ENCODE measurements at places on chromosomes 3 and 15.

DNA sequence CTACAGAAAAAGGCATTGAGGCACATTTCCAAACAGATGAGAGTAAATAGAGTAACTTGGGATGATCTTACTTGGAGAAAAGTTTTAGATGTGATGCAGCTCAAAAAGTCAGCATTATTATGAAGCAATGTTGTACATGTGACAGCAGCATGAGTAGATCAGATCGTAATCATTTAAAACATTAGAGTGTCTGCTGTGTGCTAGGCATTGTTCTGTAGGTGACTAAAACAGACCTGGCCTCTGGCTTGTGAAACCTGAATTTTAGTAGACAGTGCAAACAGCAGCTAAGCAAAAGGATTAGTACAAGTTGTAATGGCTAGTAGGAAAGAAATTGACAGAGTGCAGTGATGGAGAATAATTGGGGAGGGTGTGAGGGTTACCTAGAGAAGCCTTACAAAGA lies 15.1 kb downstream of the UBE2E1 start:
- DNase-seq = no peak

GRCh38 chr15:57156210-57156884 lies 220.0 kb upstream of the CGNL1 start:
- DNase-seq = no peak

DNA sequence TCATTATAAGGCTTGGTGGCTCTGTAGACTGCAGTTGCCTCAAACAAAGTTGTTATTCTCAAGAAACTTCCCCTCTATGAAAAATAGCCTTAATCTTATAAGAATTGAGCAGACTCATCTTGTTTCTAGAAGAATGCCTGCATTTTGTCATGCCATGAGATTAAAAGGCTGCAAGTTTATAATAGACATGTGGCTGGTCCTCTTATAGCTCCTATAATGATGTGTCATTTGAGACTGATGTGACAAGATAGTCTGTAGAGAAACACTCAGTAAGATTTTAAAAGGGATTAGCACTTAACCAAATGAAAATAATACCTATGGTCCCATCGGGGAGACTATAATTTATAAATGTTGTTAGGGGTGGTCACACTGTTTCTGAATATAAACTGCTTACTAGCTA lies 312.5 kb downstream of the OXSM start:
- no peak for DNase-seq

DNA sequence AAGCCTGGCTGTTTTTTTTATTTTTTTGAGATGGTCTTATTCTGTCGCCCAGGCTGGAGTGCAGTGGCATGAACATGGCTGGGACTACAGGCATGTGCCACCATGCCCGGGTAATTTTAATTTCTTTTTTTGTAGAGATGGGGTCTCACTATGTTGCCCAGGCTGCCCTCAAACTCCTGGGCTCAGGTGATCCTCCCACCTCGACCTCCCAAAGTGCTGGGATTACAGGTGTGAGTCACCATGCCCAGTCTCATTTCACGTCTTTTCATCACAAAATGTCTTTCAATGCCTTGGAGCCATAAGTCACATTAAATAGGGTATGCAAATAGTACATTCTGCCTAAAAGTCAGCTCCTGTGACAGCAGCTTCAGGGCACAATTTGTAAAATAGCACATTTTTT lies 52.8 kb downstream of the SOX2 start:
- no peak for DNase-seq

GRCh38 chr15:38252481-38253350 lies at the start of gene SPRED1:
TSS of gene SPRED1 (plus strand) at chr15:38252836. CDS start at chr15:38253186, 350 bp downstream.
- no peak for DNase-seq

DNA sequence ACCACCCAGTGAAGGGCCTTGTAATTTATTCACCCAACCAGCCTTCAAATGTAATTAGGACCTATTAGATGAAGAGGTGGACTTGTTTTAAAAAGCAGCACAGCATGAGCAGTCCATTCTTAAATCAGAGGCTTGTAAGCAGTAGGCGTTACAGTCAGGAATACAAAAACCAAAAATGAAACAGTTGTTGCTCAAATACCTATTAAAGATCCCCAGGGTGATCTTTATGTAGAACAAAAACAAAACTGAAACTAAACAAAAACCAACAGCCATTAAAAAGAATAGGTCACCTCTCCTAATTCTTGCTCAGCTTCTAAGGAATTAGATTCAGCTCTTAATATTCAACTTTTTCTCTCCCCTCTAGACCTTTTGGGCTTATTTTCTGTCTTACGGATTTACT lies 104.9 kb upstream of the ST8SIA2 start:
- DNase-seq = no peak

DNA sequence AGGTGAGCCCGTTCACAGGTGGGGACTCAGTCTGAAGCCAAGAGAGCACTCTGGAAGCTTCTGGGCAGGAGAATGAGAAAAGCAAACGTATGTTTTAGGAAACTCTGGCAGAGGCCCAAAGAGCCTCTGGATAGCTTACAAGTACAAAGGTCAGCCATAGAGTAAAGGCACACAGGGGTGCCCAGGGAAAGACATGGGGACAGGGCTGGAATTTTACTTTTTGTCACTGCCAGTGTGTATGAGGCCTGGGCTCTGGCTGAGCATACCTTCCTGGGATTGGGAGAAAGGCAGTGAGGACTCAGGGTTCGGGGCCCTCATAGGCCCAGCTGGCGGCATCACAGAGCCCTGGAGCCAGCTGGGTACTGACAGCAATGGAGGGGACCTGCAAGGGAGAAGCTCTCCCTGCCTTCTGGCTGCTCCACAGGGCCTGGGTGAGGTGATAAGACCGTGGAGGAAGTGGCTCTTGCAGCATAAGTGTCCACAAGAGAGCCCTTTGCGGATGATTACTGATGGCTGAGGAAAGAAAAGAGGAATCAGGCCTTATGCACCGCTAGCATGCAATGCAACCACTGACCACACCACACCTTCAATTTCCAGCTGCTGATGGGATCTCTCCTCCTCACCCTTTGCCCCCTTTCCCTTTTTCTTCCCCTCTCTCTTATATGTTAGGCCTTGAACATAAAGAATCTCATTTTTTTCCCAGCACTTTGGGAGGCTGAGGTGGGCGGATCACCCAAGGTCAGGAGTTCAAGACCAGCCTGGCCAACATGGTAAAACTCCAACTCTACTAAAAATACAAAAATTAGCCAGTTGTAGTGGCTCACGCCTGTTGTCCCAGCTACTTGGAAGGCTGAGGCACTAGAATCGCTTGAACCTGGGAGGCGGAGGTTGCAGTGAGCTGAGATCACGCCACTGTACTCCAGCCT lies 25.1 kb upstream of the BCL2L10 start:
- DNase-seq = no peak

Data from GM18507 (cell line).